ENCODE measurements at places on chromosomes 7 and 10.
A peak's percentile ranks its signal among the peaks of the same experiment; 100 is the strongest.

DNA sequence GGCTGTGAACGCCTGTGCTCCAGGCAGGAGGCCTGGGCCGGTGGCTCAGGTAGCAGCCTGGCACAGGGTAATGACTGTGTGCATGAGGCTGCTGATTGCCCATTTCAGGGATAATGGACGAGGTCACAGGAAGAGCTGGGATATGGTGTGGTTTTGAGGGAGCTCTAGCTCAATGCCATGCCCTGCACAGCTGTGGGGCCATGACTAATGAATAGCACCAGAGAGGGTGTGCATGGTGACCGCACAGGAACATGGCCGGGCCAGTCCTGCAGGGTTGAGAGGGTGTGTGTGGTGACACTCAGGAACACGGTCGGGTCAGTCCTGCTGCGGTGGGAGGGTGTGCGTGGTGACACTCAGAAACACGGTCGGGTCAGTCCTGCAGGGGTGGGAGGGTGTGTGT lies 21.8 kb downstream of the NKX6-2 start:
- no peak for DNase-seq

- no peak for DNase-seq
Observed at GRCh38 chr10:128103229-128103714, 23.0 kb downstream of the MKI67 start.

- no peak for DNase-seq
Observed at GRCh38 chr7:127888411-127888810, 142.8 kb downstream of the LRRC4 start.

- no peak for DNase-seq
Observed at GRCh38 chr10:36118314-36118713, 476.2 kb upstream of the FZD8 start.

DNA sequence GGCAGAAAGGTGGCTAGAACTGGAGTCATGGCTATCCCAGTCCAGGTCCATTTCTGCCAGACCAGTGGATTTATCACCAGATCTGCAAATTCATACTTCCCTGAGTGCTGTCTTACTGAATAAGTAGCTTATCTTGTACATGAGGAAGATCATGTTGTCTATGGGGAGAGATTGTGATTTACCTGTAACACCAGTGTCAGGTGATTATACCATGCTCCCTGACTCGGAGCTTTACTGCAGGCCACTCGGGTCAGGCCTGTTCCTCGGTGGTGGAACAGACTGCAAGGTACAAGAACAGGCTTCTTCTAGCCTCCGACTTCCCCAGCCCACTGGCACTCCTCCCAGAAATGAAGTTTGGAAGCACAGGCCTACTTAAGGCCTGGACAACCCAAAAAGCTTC lies 42.6 kb upstream of the DLG5 start:
- no peak for DNase-seq

DNA sequence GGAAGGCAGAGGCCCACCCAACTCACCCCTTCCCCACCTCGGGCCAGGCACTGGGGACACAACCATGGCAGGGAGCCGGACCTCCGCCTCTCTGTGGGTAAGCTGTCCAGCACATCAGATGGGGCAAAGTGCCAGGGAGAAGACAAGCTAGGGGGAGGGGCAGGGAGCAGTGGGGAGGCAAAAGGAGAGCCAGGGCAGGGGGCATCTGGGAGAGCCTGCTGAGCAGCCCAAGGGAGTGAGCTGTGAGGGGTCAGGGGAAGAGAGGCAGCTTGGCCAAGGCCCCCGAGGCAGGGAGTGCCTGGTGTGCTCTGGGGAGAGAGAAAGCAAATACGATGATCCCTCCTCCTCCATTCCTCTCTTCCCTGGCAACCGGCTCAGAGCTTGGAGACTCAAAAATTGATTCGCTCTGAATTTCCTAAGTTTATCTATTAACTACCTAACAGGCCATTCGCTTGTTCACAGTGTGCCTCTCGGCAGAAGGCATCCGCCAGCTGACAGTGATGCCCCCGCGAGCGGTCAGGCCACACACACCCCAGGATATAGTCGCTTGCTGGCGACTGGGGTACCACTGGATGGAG lies 4.5 kb downstream of the CAMK2B start:
- DNase-seq = no peak

GRCh38 chr10:26779176-26779860 lies 81.4 kb downstream of the ABI1 start:
- DNase-seq = no peak

- no peak for DNase-seq
Observed at GRCh38 chr10:92790440-92790839, 57.9 kb upstream of the EXOC6 start.

- no peak for DNase-seq
Observed at GRCh38 chr10:34389801-34390200, 425.3 kb downstream of the PARD3 start.

GRCh38 chr10:30701451-30702173 lies 72.1 kb upstream of the LYZL2 start:
- DNase-seq = no peak

DNA sequence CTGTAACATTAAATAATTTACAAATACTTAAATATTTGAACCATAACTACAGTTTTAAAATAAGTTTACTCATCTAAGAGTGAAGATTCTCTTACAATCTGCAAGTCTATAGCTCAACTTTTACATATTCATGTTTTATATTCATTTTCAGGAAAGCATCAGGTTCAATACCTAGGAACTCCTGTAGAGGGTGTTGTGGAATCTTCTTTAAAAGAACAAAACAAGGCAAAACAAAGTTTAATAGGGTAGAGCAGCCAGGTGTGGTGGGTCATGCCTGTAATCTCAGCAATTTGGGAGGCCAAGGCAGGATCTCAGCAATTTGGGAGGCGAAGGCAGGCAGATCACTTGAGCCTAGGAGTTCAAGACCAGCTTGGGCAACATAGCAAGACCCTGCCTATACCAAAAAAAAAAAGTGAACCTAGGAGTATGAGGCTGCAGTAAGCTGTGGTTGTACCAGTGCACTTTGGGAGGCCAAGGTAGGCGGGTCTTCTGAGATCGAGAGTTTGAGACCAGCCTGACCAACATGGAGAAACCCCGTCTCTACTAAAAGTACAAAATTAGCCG lies 45.1 kb downstream of the ST8SIA6 start:
- DNase-seq = no peak

- peak; percentile 34 for DNase-seq
Observed at GRCh38 chr10:71314028-71314693, 4.9 kb upstream of the SLC29A3 start.

GRCh38 chr10:43390759-43391158 lies 18.2 kb downstream of the HNRNPF start:
- no peak for DNase-seq

DNA sequence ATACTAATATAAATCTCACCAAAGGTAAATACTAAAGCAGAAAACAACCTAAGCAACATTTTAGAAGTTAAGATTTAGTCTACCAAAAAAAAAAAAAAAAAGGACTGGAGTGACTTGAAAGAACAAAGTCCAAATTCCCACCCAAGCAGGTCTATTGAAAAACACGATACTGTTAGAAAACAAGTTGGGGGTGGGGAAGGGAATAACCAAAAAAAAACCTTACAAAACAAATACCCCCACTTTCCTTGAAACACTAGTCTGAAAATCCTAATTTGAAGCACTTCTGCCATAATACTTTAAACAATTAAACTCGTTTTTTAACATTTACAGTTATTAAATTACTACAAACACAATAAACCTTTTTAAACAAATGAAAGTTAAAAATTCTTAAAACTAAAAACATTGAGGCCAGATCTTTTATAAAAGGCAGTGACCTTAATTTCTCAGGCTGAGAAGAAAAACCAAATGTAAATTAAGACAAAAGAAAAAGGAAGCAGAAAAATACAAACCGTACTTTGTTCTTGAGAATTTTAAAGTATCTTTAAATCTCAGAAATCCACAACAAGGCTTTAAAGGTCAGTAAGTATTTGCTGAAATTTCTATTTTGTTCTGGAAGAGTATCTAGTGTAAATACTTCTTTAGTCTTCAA lies 135.1 kb downstream of the NRBF2 start:
- peak; percentile 17 for DNase-seq

- no peak for DNase-seq
Observed at GRCh38 chr10:116241085-116241484, 31.9 kb downstream of the GFRA1 start.

- no peak for DNase-seq
Observed at GRCh38 chr10:97785231-97785630, 13.4 kb upstream of the SFRP5 start.

- DNase-seq = peak; percentile 87
Observed at GRCh38 chr7:5428478-5429252, 5.0 kb upstream of the TNRC18 start.

GRCh38 chr7:31744294-31744874 lies 57.4 kb downstream of the PPP1R17 start:
- peak; percentile 49 for DNase-seq

DNA sequence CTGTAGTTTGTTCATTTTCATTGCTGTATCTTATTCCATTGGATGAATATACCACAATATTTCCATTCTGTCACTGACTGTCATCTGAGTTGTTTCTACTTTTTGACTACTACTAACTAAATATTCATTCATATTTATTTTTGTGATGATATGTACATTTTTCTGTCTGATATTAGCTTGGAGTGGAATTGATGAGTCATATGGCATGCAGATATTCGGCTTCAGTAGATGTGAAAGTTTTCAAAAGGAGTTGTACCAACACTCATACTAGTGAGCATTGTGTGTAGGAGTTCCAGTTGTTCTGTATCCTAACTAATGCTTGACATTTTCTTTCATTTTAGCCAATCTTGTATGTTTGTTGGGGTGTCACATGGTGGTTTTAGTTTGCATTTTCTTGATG lies 7.7 kb downstream of the RUNDC3B start:
- no peak for DNase-seq

DNA sequence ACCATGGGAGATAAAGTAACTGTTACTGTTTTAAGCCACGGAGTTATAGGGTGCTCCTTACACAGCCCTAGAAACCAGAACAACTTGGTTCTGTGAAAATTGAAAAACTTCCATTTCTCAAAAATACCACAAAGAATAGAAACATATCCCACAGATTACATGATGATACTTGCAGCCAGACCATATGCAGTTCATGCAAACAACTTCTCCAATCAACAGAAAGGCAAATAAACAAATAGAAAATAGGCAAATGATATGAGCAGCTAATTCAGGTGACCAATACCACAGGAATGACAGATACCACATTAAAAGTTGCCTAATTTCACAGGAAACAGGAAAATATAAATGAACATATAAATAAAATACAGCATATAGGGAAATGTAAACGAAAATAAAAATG lies 297.5 kb downstream of the HTR7 start:
- DNase-seq = no peak

DNA sequence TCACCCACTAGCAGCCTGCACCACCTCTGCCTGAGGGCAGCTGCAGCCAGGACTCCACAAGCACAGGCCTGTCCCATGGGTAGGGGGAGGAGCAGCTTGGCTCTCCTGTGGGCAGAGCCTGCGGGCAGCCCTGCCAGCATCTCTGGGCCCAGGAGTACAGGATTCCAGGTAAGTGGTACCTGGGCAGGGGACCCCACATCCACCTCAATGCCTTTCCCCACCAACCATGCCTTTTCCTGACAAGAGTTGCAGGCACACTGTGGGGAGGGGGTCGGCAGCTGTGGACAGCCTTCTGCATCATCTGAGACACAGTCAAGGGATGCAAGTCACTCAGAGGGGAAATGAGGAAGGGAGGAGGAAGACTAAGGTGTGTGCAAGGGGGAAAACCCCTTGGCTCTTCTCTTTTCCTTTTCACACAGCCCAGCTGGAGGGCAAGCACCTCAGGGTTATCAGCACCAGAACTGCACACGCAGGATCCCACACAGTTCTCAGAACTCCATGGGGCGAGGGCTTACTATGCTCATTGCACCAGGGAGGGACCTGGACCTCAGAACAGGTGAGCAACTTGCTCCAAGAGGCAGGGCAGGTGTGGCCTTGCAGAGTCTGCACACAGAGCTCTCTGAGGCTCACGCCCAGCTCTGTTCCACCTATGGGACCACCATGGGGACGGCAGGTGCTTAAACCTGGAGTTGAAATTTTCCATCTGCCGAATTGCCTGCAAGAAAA lies 16.5 kb upstream of the ANTXRL start:
- no peak for DNase-seq

DNA sequence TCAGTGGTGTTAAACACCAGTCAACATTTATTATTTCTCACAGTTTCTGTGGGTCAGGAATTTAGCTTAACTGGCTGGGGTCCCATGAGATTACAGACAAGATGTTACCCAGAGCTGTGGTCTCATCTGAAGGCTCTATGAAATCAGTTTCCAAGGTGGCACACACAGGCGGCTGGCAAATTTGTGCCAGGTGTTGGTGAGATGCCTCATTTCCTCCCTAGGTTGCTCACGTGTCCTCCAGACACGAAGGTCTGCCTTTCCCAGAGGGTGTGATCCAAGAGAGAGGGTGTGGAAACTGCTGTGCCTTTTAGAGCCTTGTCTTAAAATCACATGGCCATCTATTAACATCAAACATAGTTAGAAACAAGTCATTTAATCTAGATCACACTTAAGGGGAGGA lies 209.0 kb downstream of the JCAD start:
- DNase-seq = no peak

DNA sequence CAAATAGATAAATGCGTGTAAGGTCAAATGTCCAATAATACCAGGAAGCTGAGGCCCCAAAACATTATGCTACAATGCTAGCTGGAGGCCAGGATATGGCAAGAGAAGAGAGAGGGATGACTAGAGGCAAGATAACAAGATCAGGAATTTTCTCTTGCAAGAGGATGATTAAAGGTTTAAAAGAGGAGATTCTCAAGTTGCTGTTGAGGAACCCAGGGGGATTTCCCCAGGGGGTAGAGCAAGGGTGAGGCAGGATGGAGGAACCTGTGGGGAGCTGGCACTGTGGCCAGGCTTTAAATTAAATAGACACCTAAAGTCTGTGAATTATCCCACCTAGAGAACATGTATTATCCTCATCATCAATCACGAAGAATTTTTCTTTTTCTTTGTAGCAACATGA lies 3.4 kb upstream of the TAS2R60 start:
- no peak for DNase-seq

DNA sequence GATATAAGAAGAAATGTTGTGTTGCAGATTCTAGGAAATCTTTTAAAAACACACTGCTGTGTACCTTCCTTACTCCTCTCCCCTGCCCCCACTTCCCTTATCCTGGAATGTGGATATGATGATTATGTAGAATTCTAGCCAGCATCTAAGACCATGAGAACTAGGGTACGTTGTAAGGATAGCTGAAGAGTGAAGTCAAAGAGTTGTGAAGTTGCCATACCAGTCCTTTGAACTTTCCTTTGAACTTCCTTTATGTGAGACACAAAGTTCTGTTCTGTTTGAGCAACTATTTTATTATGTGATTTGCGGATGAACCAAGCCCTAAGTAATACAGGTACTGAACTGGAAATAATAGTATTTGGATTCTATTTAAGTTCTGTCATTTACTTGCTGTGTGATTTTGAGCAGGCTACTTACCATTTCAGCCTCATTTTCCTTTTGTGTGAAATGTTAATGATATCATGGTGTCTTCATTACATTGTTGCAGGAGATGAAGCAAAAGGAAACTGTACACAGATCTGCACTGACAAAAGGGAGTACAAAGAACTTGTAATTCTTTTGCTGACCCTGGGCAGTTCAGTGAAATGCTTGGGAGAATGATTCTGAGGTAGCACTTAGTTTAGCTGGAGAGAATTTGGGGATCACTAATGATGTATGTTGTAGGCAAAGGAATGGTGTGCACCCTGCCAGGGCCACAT lies 31.4 kb downstream of the RPA3 start:
- DNase-seq = no peak

All from fibroblast of the conjunctiva (primary cell).